Regular cardiac myocyte (primary cell): ENCODE measurements at places on chromosomes 5 and 9. TPM values are rescaled to one million over a fixed set of nuclear protein-coding genes. Genes with fewer than 3 reads are reported as not detected.

ZNF354B gene
- total RNA-seq = 4.4 and 8.2 TPM in 2 replicates

TRIM36 gene
- 0.38 and 0.56 TPM in 2 replicates for total RNA-seq

RASGRF2 gene
- 3.9 and 5.4 TPM in 2 replicates for total RNA-seq

IFNA13 gene
- total RNA-seq = not detected in 2 replicates
